ENCODE measurements at places on chromosomes 5 and 9.
A peak's percentile ranks its signal among the peaks of the same experiment; 100 is the strongest.

DNA sequence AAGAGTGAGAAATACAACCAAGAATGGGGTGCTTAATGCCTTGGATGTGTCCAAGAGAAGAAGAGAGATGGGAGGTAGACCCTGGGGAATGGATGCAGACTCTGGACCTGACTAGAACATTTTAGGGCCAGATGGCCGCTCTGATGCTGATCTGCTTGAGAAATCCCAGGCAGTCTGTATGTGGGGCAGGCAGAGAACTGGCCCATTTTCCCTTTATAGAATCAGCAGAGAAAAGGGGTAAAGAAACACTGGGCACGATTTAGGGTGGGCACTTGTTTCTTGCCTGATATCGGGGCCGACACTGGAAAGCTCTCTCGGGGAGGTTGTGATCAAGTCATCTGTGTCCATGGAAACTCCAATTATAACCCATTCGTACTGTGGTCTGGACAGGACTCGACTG lies 118.5 kb upstream of the FSTL4 start:
- DNase-seq = no peak

GRCh38 chr5:157046041-157046440 lies 12.9 kb downstream of the HAVCR1 start:
- peak; percentile 15 for DNase-seq

GRCh38 chr5:116423141-116423540 lies 151.5 kb downstream of the SEMA6A start:
- DNase-seq = no peak

DNA sequence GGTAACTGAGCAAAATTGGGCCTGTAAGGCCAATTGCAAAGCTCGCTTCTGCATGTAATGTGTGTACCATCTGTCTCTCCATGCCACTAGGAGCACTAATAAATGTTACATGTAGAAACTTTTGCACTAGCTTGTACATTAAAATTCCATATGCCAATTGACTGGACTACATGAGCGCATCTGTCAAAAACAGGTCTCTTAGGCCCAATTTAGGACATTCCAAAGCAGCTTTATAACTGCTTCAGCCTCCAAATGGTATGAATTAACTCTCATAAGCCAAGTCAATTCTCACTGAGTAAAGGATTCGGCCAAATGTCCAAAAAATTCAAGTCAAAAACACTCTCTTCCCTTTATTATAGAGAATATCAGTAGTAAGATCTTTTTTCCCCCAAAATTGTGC lies 23.5 kb upstream of the FOXD1 start:
- no peak for DNase-seq

GRCh38 chr5:150502106-150502505 lies 5.8 kb upstream of the NDST1 start:
- DNase-seq = no peak

- DNase-seq = no peak
Observed at GRCh38 chr5:134432174-134432573, 20.5 kb upstream of the CDKN2AIPNL start.

- DNase-seq = no peak
Observed at GRCh38 chr5:82754759-82755158, 322.4 kb downstream of the TMEM167A start.

DNA sequence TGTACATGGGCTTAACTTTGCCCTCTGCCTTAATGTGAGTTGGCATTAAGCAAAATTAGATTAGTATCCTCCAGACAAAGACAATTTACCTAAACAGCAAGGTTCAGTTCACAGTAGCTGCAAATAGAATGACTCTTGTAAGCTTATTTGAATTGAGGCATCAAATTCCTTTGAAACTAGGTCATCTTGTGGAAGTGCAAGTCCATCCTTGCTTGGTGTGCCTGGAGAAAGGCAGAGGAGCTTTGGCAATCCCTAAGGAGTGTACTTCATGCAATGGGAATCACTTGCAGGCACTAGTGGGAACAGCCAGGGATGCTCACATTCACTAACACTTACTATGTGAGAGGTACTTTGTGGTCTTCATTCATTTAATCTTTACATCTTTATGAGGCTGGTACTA lies 118.3 kb downstream of the DRD1 start:
- DNase-seq = no peak

DNA sequence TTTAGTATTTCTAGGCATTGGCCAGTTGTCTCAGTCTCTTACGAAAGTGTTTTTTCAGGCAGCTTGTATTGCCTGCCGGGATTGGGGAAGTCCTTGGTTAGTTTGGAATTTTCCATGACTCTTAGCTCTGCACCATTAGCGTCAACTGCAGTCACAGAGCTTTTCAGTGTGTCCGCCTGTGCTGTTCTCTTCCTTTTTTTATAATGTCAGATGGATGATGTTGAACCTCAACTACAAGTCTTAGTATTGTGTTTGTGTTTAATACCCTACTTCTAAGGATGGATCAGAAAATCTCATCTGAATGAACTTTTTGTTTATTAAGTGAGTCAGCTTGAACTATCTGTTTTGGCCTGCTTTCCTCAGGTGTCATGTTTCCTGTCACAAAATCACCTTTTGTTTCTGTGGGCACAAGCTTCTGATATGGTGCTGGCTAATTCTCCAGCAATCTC lies 33.1 kb downstream of the ATP6V0E1 start:
- no peak for DNase-seq

DNA sequence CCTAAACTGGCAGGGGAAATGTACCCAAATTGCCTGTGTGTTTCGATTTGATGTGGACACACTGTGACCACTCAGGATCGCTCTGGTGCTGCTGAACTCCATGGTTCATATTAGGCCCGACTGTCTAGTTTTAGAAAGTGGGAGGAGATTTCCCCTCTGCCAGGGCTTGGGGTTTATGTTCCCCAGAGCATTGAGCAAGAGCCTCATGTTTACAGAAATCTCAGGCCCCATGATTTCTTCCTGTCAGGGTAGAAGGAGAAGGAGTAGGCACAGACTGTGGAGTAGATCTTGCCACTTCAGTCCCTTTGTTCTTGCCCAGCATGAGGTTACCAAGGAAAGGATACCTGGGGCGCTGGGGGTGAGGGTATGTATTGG lies 40.8 kb upstream of the GLRX start:
- DNase-seq = no peak

All from stimulated activated CD8-positive, alpha-beta memory T cell treated with anti-CD3 and anti-CD28 coated beads, Interleukin-7, amount 100 ng/mL, for 48 hours (primary cell).